ENCODE measurements at places on chromosomes 5 and 9. TPM values are rescaled to one million over a fixed set of nuclear protein-coding genes. Genes with fewer than 3 reads are reported as not detected.

Gene CCNJL
- total RNA-seq = 17.8 TPM

Gene UBLCP1
- total RNA-seq = 36.0 TPM

DNA sequence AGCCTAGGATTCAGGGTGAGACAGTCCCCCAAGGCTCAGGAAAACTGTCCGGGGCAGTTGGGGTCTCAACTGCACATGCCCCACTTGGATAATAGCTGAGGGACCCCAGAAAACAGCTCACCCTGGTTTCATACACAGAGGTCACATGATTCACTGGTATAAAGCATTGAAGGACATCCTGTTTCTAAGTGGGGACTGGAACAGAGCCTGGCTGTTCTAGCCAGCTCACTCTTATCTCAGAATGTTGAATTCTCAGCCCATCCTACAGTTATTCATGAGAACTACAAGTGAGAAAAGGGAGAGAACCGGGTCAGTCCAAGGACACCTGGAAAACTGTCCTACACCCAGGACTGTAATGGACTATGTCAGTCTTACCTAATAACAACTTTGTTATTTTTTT lies 170.9 kb downstream of the FGF1 start:
- DNase-seq = no peak

Gene BARHL1
- total RNA-seq = 0.07 TPM

Gene NLN
- 129 TPM for total RNA-seq

Data from H7 (cell line).